Upper lobe of left lung (tissue), 6 donors: ENCODE measurements at places on chromosomes 12 and 14. TPM values are rescaled to one million over a fixed set of nuclear protein-coding genes. Genes with fewer than 3 reads are reported as not detected.

- H3K27ac ChIP-seq, result no peak overlapping the region
- no peaks in the 10 kb centered on the region for H3K36me3 ChIP-seq
- H3K4me1 ChIP-seq, result peaks cover 3% of the 10 kb centered on the region
Observed at GRCh38 chr12:52356031-52356761, 11.1 kb downstream of the KRT85 start.

LRCOL1 gene
- total RNA-seq, result 0.92 TPM

DNA sequence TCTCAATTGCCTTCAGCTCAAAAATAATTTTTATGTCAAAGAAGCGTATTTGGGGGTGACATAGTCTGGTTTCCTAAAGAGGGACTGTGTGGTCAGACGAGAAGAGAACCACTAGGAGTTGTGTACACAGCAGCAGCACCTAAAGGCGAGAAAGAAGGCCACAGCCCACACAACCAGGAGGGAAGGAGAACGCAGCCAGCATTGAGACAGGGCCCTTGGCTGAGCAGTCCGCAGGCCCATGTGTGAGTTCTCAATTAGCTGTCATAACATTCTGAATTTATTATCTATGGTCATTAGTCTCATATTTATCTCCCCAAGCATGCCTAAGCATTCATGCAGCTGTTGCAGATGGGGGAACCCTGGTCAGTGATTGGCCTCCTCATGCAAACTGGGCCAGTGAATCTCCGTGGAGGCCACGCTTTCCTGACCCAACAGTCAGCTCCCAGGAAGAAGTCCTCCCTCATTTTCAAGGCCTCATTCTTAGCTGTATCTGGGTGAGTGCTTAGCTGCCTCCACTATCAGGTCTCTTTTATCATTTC is 81.2 kb upstream of the ATF7IP start:
- no peaks in the 10 kb centered on the region for H3K27me3 ChIP-seq
- no peaks in the 10 kb centered on the region for H3K36me3 ChIP-seq
- peak; percentile 27 for DNase-seq

SCN8A gene
- total RNA-seq, result 0.11 TPM

CABP1 gene
- 1.2 TPM for total RNA-seq

- H3K4me3 ChIP-seq, result no peak overlapping the region
- H3K36me3 ChIP-seq, result no peaks in the 10 kb centered on the region
- H3K4me1 ChIP-seq, result peaks cover 59% of the 10 kb centered on the region
Observed at GRCh38 chr12:108635997-108636808, 2.5 kb upstream of the SELPLG start.

GRCh38 chr14:94660306-94660946 is 48.2 kb downstream of the SERPINA3 start:
- no peak for DNase-seq
- no peak overlapping the region for H3K27ac ChIP-seq
- H3K4me1 ChIP-seq, result no peaks in the 10 kb centered on the region
- H3K4me3 ChIP-seq, result no peak overlapping the region
- H3K36me3 ChIP-seq, result no peaks in the 10 kb centered on the region

GRCh38 chr12:107668320-107669098 is 17.1 kb upstream of the PWP1 start:
- no peak overlapping the region for H3K4me3 ChIP-seq
- no peaks in the 10 kb centered on the region for H3K4me1 ChIP-seq
- H3K27ac ChIP-seq, result no peak overlapping the region
- no peak for DNase-seq

RAB15 gene
- total RNA-seq, result 39.8 TPM

DNA sequence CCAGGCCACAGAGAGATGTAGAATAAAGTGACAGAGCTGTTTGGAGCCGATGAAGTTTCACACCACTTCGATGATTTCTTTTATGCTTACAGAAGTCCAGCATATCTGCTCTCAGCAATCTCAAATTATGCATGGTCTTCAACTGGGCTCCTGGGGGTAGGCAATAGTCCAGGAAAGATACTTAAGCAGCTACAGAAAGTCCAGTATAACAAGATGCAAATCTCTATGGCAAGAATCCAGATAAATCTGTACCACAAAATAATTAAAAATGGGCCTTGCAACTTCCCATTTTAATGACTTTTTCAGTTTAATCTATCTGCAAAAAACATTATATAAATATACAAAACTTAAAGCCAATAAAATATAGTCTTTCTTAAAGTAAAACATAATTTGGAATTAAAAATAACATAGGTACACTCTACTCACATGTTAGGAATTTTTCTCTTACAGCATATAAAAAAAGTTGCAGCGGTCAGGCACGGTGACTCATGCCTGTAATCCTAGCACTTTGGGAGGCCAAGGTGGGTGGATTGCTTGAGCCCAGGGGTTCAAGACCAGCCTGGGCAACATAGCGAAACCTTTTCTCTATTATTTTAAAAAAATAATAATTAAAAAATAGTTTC is 20.5 kb upstream of the RAD51AP1 start:
- no peak overlapping the region for H3K4me3 ChIP-seq
- H3K27me3 ChIP-seq, result no peaks in the 10 kb centered on the region
- no peak for DNase-seq
- no peaks in the 10 kb centered on the region for H3K4me1 ChIP-seq
- H3K36me3 ChIP-seq, result peaks cover 6% of the 10 kb centered on the region
- H3K27ac ChIP-seq, result no peak overlapping the region

GRCh38 chr14:98819132-98819866 is 452.7 kb downstream of the BCL11B start:
- no peak for DNase-seq
- no peak overlapping the region for H3K4me3 ChIP-seq
- no peaks in the 10 kb centered on the region for H3K27me3 ChIP-seq
- no peak overlapping the region for H3K27ac ChIP-seq
- H3K4me1 ChIP-seq, result no peaks in the 10 kb centered on the region

- DNase-seq, result no peak
- peaks cover 33% of the 10 kb centered on the region for H3K4me1 ChIP-seq
- H3K27ac ChIP-seq, result no peak overlapping the region
- no peaks in the 10 kb centered on the region for H3K27me3 ChIP-seq
- no peak overlapping the region for H3K4me3 ChIP-seq
- H3K36me3 ChIP-seq, result no peaks in the 10 kb centered on the region
Observed at GRCh38 chr12:89951050-89951693, 242.5 kb upstream of the ATP2B1 start.

GRCh38 chr12:70246580-70246979 is 3.3 kb downstream of the CNOT2 start:
- no peaks in the 10 kb centered on the region for H3K36me3 ChIP-seq
- H3K27ac ChIP-seq, result no peak overlapping the region
- peaks cover 71% of the 10 kb centered on the region for H3K4me1 ChIP-seq
- no peaks in the 10 kb centered on the region for H3K27me3 ChIP-seq
- DNase-seq, result no peak
- H3K4me3 ChIP-seq, result no peak overlapping the region

DNA sequence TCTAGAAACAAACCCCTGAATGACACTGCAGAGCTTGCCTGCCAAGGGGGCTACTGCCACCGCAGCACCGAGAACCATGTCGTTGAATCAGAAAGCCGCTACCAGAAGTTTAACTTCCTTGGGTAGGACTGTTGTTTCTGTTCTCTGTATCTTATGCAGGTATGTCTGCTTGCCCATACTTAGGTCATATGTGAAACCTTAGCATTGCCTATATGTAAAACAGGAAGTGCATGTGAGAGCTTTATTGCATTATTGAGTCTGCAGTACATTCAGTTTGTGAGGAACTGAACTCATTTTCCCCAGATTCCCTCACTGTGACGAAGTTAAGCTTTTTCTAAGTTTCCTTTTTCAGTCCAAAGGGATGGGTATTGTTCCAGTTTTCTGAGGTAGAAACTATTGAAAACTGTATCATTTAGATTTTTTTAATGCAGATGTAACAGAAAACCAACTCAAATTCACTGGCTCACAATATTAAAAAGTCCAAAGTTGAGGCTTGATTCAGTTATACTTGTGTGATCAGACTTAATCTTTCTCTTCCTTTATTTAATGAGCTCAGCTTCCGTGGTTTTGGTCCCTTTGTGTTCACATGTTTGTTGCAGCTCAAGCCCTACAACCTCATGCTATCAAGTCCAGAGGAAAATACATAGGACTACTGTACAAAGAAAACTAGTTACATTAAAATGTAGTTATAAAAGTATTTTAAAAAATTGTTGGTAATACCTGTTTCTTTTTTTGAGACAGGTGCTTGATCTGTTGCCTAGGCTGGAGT is 6.9 kb downstream of the FBXO34 start:
- H3K27ac ChIP-seq, result peak overlapping the region; percentile 22
- no peaks in the 10 kb centered on the region for H3K27me3 ChIP-seq
- no peak for DNase-seq

DNA sequence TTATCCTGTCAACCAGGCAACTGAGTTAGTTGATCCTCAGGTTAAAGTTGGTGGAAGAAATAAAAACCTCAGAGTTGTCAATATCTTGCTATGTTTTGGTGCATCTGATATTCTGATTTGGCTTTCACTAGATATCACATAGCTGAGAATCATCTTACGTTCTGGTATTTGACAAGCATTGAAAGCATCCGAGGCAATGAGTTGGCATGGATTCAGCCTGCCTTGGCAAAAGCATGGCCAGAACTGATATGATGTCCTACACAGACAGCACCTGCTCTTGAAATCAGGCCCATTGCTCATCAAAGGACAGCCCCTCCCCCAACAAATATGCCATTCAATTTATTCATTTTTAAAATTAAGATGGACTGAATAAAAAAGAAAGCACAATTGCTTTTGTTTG is 320.7 kb upstream of the ATP2B1 start:
- H3K27ac ChIP-seq, result no peak overlapping the region
- H3K36me3 ChIP-seq, result no peaks in the 10 kb centered on the region
- peaks cover 4% of the 10 kb centered on the region for H3K4me1 ChIP-seq
- no peak for DNase-seq

DNA sequence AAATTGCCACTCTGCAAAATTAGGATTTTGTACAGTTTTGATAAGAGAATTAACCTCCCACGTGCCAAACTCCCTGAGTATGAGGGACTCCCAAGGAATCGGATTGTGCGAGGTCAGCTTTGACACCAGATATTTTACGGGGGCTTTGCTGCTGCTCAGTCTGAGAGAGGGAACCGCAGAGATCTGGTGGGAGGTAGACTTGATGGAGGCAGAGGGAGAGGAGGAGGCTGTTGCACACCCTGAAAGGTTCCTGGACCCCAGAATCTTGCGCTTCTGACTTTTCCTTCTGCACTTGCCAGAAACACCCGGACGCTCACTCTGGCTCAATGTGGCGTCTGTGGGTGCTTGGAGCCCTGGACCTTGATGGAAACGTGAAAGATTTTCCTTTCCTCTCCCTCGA is 83.9 kb downstream of the PAPOLA start:
- DNase-seq, result no peak
- H3K4me1 ChIP-seq, result no peaks in the 10 kb centered on the region
- no peak overlapping the region for H3K4me3 ChIP-seq
- H3K36me3 ChIP-seq, result no peaks in the 10 kb centered on the region
- H3K27me3 ChIP-seq, result no peaks in the 10 kb centered on the region

GLI1 gene
- not detected for total RNA-seq
